Activated CD4-positive, alpha-beta T cell treated with anti-CD3 and anti-CD28 coated beads, Interleukin-2, amount 50 U/mL, for 1 hour (primary cell): ENCODE measurements at places on chromosomes 1 and 21.

GRCh38 chr1:111249960-111250359, 22.4 kb downstream of the CHI3L2 start:
- no peak for DNase-seq

- DNase-seq, result peak; percentile 63
Observed at GRCh38 chr1:152440635-152441471, 26.8 kb upstream of the CRNN start.

GRCh38 chr1:214164173-214164572, 116.8 kb upstream of the SMYD2 start:
- DNase-seq, result no peak

DNA sequence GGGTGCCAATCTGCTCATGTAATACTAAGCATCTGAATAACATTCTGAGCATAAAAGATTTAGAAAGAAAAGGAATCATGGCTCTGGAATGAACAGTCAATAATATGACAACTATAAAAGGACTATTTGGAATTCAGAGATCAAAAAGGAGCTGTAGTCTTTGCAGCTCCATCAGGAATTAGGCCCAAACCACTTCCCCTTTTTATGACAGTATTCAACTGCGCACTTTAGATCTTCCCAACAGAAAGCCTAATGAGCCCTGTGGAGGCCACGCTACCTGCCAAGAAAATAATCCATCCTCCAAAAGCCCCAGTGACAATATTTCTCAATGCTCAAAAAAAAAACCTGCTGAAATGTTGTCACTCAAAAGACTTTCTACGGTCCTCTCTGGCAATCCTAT, 163.2 kb downstream of the SNX7 start:
- DNase-seq, result no peak

- DNase-seq, result no peak
Observed at GRCh38 chr1:100328133-100328532, 24.2 kb upstream of the CDC14A start.

DNA sequence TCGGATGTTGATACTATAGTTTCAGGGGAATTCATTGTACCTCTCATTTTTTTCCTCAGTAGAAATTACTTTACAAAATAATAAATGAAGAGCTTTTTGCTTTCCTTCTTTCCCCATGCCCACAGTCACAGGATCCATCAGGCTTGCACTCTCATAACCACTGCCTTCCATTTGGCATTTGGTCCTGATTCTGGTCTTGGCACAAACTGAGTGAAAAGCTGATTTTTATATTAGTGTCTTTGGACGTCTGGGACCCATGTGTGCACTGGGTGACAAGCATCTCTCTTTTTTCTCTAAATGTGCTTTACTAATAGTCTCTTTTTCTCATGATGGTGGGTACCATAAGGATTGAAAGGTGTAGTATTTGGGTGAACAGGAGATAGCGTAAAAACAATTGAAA, 2.8 kb downstream of the ELAVL4 start:
- no peak for DNase-seq

GRCh38 chr1:79708646-79709265, 702.2 kb upstream of the ADGRL4 start:
- no peak for DNase-seq

DNA sequence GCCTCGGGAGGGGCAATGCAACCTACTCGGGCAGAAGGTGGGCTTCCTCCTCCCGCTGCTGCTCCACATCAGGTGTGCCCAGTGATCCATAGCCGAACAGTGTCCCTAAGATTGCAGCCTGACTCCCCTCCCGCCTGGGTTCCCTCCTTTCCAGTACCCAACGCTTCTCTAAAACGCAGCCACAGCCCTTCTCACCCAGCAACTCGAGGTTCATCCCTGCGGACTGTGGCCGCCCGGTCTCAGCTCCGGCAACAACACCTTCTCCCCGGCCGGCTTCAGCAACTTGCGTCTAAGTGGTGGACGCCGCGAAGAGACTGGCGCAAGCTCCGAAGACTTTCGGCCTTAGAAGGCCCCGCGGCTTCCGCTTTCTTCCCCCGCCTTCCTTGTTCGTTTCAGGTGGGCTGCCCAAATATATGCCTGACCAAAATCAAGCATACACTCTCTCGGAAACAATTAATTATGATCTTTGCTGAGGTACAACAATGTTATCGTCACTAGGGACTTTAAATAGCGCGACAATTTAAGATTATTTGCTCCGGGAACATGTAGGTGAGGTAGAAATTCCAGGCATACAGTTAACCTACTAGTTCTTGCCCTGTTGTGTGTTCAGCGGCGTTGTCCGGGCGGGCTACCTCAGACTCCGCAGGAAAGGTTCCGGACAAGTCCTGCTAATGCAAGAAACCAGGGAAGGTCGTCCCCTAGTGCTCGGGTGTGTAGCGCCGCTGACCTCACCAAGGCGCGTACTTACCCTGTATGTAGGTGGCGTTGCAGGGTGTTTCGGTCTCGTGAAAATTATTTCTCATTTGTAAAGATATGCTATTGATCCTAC, at the start of gene RBBP5:
Gene RBBP5 (minus strand): TSS at position 319 of the 829 bp plus-strand sequence. CDS start 105 bp downstream, at position 214.
- DNase-seq, result peak; percentile 92

DNA sequence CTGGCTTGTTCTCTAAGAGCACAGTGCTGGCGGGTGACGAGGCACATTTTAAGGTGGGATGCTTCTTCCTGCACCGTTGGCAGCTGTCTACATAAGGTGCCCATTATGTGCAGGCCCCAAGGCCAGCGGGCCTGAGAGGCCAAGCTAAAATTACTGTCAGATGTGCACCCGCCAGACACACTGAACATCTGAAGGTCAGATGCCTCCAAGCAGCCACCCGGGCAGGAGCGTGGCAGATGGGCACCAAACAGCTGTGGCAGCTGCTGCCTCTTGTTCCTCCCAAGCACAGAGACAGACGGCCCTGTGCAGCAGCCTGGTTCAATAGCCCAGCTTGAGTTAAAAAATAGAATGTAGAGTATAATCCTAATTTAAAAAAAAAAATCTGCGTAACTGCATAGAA, 211.9 kb upstream of the EDN2 start:
- no peak for DNase-seq

- no peak for DNase-seq
Observed at GRCh38 chr1:192053531-192053971, 104.7 kb upstream of the RGS18 start.

DNA sequence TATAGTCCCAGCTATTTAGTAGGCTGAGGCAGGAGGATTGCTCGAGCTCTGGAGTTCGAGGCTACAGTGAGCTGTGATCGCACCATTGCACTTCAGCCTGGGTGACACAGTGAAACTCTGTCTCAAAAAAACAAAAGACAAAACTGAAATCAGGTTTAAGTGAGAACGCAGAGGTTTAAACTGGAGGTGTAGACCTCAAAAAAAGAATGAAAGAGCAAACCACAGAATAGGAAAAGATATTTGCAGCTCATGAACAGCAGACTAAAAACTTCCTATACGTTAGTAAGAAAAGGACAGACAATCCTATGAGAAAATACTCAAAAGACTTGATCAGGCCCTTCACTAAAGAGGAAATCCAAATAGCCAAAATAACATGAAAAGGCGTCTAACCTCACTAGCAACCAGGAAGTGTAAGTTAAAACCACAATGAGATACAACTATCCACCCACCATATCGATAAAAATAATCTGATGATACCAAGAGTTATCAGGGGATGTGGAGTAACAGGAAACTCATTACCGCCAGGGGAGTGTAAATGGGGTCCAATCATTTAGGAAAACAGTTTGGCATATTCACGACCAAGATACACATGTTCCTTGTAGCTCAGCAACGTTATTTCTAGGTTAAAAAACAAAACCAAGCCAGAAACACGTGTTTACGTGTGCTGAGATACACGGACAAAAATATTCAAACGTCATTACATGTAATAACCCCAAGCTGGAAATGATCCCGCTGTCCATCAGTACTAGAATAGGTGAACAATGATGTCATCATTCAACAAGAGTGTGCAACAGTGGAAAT, 9.8 kb downstream of the TNFRSF9 start:
- DNase-seq, result no peak

DNA sequence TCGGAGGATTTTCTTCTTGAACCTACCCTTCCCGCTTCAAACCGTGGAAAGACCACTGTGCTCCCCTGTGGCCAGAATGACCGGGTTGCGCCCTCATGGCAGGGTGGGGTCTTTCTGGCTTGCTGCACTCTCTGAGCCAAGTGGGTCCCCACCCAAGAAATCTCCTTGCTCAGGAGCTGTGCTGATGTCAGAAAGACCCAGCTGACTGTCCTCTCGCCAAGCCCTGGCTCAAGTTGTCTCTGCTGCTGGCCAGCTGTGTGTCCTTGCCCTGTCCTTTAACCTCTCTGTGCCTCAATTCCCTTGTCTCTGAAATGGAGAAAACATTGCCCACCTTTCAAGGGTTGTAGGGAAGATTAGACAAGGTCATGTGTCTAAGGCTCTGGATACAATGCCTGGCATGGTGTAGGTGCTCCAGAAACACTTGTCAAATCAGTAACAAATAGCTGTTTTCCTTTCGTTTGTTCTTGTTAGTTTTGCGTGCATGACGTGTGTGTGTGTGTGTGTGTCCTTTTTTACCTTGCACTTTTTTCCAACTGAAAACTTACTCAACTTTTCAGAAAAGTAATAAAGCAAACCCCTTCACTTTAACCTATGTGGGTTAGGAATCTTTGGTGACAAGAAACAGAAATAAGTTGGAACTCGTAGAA, 41.1 kb upstream of the RPL11 start:
- DNase-seq, result no peak

DNA sequence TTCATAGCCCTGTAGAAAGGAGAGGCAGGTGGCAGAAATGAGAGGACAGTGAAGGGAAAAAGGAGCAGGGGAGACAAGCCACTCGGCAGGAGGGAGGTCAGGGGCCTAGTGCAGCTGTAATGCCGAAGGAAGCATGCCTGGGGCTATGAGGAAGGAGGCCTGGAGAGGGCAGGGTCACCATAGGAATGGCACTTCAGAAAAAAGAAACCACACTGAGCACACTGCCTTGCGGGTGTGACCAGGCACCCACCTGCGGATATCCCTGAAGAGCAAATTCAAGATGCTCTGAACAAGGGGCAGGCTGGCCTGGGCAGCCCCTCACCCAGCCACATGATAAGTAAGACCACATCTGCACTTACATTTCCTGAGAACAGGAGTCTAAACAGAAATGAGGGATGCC, 104.7 kb downstream of the JAK1 start:
- DNase-seq, result no peak

DNA sequence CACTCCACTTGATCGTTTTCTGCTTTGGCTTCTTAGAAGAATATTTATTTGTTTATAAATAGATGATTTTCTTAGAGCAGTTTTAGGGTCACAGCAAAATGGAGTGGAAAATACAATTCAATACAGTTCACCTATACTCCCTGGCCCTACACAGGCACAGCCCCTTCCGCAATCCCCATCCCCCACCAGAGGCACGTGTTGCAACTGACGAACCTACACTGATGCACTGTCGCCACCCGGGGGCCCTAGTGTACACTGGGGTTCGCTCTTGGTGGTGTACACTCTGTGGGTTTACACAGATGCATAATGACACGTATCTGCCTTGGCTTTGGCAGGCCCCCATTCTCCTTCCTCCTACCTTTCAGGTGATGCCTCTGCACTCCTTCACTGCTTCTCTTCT, 8.0 kb downstream of the ECHDC2 start:
- DNase-seq, result no peak

GRCh38 chr1:225476100-225476511, 48.3 kb upstream of the LBR start:
- DNase-seq, result no peak

DNA sequence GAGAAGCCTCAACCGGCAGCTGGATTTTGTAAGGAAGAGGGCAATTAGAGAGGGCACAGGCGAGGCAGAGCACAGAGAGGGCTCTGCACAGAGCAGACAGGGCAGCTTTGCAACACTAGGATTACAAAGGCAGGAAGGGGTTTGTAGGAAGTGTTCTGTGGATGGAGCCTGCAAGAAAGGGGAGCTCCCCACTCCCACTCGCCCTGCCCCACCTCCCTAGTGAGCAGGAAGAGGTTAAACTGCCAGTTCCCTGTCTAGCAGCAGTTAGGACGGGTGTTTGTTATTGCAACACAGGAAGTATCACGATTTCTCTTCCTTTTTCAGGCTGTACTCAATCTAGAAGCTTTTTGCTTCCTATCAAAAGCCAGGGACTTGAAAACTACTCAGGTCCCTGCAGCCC, 63.3 kb upstream of the LRRC8D start:
- DNase-seq, result no peak

GRCh38 chr1:12486401-12487005, 131.5 kb downstream of the DHRS3 start:
- DNase-seq, result no peak

DNA sequence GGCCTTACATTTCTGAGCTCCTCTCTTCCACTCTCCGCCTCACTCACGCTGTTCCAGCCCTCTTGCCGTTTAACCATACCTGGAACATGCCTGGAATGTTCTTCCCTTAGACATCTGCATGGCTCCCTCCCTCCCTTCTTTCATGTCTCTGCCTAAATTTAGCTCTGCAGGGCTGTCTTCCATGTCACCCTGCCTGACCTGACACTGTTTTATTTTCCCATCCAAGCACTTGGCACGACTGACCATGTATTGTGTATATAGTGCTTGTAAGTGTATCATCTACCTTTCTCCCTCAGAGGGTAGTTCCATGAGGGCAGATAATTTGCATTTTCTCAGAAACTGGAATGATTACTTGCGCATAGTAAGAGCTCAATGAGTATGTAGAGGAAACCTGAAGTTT, 47.3 kb downstream of the ST6GALNAC3 start:
- DNase-seq, result no peak

- no peak for DNase-seq
Observed at GRCh38 chr1:194369060-194369459, 1182.6 kb upstream of the B3GALT2 start.

GRCh38 chr1:4212796-4213195, 312.7 kb upstream of the C1orf174 start:
- DNase-seq, result no peak

- DNase-seq, result no peak
Observed at GRCh38 chr1:167565922-167566321, 12.4 kb upstream of the CREG1 start.

GRCh38 chr1:25689686-25690381, 73.2 kb downstream of the MAN1C1 start:
- no peak for DNase-seq

DNA sequence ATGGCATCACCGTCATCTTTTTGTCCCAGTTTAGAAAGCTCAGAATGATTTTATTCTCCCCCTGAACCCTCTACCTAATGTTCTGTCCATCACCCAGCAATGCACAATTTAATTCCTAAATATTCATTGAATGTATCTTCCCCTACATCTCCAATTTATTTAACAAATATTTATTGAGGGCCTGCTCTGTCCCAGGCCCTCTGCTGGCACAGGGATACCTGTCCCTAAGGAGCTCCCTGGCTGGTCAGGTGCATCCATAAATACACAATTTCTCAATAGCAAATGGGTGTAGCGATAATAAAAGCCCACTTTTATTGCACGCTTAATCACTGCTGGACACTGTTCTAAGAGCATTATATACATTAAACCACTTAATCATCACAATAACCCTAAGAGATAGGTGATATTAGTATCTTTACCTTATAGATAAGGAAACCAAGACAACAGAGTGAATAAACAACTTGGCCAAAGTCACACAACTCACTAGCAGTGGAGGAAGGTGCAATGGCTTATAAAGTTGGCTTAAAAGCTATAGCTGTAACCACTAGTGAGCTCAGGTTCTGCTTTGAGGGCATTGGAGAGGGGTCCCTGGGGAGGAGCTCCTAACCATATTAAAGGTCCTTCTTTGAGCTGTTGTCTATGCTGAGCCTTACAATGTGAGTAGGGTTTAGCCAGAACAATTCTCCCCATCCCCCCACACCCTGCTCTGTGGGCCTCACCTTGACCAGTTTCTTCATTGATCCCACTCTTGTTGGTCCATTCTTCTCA, 126.3 kb upstream of the JUN start:
- DNase-seq, result no peak
